Stimulated activated CD4-positive, alpha-beta T cell treated with anti-CD3 and anti-CD28 coated beads, Interleukin-4, amount 100 ng/mL, for 24 hours (primary cell): ENCODE measurements at places on chromosomes 3 and 15.

GRCh38 chr3:71580636-71581456, 2.7 kb downstream of the FOXP1 start:
- no peak for DNase-seq

DNA sequence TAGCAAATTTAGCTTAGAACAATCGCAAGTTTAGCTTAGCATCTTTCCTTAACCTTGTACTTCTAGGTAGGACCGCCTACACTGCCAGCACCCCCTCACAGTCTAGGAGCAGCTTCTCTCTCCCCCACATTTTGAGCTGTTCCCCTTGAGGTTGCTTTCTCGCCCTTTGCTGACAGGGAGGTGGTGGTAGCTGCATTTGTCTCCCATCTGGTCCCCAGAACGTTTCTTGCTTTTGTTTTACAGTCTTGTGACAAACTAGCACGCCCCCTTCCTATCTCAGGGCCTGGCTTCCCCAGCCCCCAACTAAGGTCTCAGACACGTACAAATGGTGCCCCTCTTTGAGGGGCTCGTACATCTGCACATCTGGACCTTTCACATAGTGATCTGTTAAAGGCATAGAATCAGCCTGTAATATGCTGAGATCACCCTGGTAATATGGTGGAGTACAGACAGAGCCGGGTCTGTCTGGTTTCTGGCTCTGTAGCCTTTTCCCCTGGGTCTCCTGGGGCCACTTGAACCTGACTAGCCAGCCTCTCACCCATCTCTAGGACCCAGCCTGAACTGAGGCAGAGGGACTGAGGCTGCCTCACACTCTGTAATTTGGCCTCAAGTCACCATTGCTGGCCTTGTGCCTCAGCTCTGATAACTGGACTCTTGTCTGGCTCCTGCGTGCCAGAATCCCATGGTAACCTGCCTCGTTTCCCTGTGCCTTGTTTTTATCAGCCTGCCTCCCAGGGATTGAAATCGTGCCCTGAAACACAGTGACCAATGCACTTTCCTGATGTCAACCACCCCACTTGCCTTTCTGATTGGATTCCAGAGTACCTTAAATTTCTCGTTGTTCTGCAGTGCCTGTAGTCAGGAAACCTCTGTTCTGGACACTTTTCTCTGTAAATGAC, 27.7 kb downstream of the CRTC3 start:
- DNase-seq = no peak

DNA sequence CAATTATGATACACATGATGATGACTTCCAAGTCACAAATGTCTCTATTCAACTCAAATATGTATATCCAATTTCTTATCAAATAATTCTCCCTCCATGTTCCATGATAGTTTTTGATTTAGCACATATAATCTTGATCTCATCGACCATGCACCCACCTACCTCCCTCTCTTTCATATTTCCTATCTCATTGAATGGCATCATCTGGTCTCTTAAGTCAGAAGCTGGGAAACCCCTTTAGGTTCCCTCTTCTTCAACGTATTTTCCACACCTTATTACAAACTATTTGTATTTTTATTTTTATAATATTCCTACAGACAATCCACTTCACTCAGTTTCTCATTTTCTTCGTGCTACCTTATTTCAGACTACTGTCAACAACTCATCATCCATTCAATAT, 56.9 kb upstream of the DPH6 start:
- no peak for DNase-seq

DNA sequence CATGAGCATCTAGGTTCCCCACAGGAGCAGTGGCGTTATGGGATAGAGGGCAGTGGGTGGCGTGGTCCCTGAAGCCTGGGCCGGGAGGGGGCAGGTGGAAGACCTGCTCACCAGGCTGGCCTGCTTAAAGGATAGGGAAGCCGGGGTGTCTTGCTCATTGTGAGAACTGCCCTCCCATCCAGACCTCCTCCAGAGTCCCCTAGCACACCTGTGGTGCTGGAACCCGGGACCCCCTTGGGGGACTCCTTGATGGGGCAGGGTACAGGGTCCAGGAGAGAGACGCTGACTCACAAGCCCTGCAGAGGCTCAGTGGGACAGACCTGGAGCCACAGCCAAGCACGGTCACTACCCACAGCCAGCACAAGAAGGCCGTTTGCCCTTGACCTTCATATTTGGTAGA, 2.8 kb upstream of the RHCG start:
- no peak for DNase-seq

DNA sequence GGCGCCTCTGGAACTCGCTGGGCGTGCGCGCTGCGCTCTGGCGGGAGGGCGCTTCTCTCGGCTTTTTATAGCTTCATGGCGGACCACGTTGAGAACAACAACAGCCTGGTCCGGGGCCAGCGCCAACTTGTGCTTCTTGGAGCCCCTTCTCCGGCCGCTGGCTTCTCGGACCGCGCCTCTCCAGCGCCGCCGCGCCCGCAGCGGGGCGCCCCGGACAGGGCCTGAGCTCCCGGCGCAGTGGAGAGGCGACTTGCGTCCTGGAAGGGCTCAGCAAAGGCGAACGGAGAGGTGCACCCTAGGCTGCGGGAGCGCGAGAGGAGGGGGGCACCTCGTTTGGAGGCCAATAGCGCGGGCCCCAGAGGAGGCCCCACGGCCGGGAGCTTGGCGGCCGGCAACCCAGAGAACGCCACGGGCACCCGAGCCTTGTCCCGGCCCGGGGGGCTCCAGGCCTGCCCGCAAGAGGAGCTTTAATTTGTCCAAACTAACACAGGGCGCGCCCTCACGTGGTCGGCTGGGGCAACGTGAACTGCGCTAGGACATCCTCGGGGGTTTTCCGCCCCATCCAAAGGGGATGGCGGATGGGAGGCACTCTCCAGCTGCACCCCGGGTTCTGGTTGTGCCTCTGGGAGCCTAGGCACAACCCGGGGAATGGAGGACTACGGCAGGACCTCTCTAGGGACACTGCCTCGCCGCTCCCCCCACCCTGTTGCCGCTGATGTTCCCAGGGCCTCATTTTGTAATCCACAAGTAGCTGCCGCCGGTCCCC, 37.8 kb downstream of the HMCES start:
- peak; percentile 92 for DNase-seq

DNA sequence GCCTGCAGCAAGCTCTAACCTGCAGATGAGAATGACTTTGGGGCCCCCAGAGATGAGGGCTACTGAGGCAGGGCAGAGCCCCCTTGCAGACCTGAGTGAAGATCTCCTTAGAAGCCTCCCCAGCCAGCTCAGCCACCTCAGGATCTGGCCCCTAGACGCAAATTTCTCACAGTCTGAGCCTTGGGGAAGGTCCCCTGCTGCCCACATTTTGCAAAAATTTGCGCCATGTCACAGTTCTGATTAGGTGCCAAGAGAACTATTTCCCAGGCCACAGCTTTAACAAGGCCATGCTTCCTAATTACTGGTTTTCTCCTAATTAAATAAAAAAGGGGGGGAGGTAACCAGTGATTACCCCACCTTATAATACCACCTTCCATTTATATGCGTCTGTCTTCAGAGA, 81.0 kb upstream of the HES1 start:
- DNase-seq = no peak

- no peak for DNase-seq
Measured at GRCh38 chr15:54273928-54274327, 295.7 kb downstream of the UNC13C start.

GRCh38 chr15:50440932-50441331, 16.7 kb downstream of the USP8 start:
- DNase-seq = no peak

DNA sequence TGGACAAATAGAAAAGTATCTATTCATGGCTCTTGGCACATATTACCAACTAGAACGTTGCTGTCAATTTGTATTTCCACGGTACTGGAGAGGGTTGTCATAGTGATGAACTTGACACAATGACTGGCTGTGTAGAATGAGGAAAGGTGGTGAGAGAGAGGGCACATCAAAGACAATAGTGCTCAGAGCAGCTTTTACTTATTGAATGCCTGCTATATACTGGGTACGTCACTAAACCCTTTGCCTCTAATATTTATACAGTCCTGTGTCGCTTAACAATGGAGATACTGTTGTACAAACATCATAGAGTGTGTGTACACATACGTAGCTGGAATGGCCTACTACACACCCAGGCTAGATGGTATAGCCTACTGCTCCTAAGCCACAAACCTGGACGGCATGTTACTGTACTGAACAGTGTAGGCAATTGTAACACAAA, 8.3 kb downstream of the TMPRSS7 start:
- DNase-seq = no peak

DNA sequence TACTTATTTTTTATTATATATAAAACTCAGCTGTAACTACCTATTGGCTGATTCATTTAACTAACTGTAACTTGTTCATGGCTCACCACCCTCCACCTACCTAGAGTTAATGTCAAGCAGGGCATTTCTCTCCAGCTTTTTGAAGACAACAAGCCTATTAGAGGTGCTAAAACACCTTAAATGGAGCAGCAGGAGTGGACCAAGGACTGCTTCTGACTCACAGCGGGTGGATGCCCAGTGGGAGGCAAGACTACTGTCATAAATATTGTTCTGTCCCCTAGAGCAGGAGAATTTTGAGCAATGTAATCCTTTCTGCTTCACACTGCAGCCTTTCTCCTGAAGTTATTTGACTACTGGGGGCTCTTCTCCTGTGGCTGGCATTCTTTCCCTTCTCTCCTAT, 146.9 kb downstream of the CLSTN2 start:
- DNase-seq = no peak

GRCh38 chr15:67578020-67578600, 35.6 kb downstream of the MAP2K5 start:
- no peak for DNase-seq

DNA sequence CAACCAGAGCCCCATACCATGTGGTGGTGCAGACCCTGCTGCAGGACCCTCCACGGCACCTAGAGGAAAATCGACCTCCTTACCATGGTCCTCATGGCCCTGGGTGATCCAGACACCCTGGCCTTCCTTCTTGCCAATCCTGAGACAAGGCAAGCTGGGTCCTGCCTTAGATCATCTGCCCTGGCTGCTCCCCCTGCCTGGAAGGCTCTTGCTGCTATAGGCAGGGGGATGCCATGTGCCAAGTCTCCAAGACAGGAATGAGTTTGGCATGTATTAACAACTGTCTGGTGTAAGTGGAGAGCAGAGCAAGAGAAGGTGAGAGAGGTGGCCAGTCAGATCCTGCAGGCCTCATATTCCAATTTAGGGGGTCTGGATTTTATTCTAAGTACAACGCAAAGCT, 7.5 kb downstream of the HEG1 start:
- DNase-seq = no peak

DNA sequence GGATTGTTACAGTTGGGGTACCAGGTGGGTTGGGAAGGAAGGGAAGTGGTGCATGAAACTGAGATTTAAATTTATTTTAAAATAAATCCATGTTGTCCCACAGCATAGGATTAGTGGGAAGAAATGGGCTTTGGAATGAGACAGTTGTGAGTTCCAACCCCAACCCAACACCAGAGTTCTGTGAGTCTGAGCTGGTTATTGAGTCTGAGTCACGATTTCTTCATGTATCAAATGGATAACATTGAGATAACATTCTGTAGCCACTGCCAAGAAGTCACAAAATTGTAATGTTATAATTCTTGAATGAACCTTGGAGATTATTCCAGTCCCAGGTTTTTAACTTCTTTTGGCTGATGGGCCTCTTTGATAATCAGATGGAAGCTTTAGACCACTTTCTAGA, 13.7 kb downstream of the IFT122 start:
- DNase-seq = no peak

- no peak for DNase-seq
Measured at GRCh38 chr15:83783227-83783626, 129.3 kb downstream of the ADAMTSL3 start.

DNA sequence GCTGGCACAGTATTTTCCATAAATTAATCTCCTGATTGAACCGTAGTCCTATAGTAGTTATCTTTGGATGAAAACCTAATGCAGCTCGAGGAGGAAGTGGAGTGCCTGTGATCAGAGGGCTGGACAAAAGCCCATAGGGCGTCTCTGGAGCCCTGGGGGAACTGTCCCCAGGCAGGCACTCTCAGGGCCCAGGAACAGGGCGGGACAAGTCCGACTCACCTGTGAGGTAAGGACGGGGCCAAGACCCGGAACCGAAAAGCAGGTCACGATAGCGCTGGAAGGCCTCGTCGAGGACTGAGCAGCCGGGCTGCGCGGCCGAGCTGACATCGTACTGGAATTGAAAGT, 341 bp downstream of the HEXA start:
- DNase-seq = no peak

DNA sequence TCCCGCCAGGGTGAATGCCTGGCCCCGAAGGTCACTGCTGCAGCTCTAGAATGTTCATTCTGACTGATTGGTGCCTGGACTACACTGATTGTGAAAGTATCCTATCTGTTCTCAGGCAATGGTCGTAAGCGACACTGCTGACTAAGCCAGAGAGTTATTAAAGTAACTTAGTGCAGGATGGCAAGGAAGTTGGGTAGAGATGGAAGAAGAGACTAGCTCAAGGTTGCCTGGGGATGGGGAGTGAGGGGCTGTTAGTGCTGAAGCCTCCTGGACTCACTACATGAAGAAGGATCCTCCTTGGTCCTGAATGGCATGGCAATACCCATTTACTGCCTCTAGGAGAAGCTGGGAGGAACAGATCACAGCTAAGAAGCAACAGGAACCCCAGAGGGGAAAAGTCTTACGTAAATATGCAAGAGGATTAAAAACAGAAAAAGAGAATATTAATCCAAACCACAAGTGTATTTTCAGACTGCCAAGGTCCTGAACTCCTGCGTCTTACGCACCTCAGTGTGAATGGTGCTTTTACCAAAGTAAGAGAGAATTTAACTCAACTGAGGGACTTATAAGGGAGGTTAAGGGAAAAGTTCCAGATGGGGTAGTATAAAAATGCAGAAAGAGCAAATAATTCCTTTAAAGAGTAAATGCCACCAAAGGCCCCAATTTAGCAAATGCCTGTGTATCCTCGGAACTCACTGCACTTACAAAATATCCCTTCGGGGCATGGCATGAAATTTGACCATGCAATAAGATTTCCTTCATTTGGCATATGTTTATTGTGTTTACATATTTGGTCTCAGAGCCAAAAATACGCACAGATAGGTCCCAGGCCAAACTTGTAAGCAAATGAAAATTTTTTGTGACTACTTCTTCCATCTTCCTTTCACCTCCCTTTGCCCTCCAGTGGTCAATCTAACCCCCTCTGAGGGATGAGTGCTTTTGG, 64.0 kb upstream of the DGKG start:
- no peak for DNase-seq

DNA sequence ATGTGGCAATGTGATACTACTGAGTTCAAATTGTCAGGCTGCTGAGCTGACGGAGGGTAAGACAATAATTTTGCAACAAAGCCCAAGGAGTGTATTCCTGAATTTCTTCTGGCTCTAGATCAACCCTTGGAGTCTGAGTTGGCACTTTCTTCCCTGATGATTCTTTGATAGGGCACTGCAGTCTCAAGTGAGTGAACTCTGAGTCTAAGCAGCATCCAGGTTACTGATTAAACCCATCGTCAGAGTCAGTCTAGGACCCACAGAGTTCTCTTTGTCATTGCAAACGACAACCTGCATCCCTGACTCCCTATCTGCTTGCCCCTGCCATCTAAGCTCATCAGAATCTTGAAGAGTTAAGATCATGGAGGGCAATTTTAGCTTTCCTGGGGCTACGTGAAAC, 58.6 kb downstream of the MME start:
- no peak for DNase-seq

GRCh38 chr3:25910997-25911396, 121.1 kb downstream of the OXSM start:
- peak; percentile 32 for DNase-seq
